ENCODE measurements at places on chromosomes 4 and X. TPM values are rescaled to one million over a fixed set of nuclear protein-coding genes. Genes with fewer than 3 reads are reported as not detected.

The SPANXD gene
- total RNA-seq: not detected

The S100G gene
- not detected for total RNA-seq

The GNRHR gene
- not detected for total RNA-seq

The SPANXA2 gene
- total RNA-seq: 0.22 TPM

The UBA6 gene
- 145 TPM for total RNA-seq
